Colonic mucosa (tissue), 4 donors: ENCODE measurements at places on chromosomes 3 and 15. TPM values are rescaled to one million over a fixed set of nuclear protein-coding genes. Genes with fewer than 3 reads are reported as not detected.

Gene TLR9
- 0.25 TPM for total RNA-seq

GRCh38 chr15:82933576-82933975, 18.9 kb downstream of the HOMER2 start:
- H3K27me3 ChIP-seq = no peaks in the 10 kb centered on the region
- H3K4me3 ChIP-seq = no peak overlapping the region
- H3K36me3 ChIP-seq = no peaks in the 10 kb centered on the region

DNA sequence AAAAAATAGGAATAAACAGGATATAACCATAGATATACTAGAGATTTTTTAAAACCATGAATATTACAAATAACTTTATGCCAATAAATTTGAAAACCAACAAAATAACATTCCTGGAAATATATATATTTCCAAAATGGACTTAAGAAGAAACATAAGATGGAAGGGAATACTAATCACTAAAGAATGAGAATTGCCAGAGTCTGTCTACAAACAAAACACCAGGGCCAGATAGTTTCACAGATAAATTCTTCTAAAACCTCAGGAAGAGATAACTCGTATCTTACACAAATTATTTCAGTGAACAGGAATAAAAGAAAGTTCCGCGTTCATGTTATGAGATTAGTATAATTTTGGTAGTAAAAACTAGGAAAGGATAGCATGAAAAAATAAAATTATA, 107.3 kb downstream of the HERC1 start:
- no peak overlapping the region for H3K27ac ChIP-seq
- H3K27me3 ChIP-seq = no peaks in the 10 kb centered on the region
- H3K4me3 ChIP-seq = no peak overlapping the region
- DNase-seq = no peak

GRCh38 chr3:123292321-123293310, 90.9 kb downstream of the SEC22A start:
- DNase-seq = no peak
- H3K27me3 ChIP-seq = no peaks in the 10 kb centered on the region
- H3K4me1 ChIP-seq = no peaks in the 10 kb centered on the region
- no peak overlapping the region for H3K4me3 ChIP-seq
- no peaks in the 10 kb centered on the region for H3K36me3 ChIP-seq

GRCh38 chr3:56121716-56122115, 346.6 kb downstream of the ERC2 start:
- H3K36me3 ChIP-seq = no peaks in the 10 kb centered on the region
- H3K4me1 ChIP-seq = no peaks in the 10 kb centered on the region
- no peaks in the 10 kb centered on the region for H3K27me3 ChIP-seq

DNA sequence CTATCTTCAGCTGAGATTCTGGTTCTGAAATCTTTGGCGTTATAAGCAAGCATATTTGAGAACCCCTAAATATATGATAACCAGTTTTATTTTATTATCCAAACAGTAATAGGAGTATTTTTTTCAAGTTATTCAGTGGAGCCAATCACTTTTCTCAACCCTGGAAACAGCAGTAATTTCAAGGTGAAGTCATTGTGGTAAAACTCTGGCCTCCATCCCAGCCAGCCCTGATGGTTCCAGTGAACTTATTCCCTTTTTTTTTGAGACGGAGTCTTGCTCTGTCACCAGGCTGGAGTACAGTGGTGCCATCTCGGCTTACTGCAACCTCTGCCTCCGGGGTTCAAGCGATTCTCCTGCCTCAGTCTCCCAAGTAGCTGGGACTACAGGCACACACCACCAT, 545.4 kb upstream of the IL12A start:
- DNase-seq = no peak
- no peak overlapping the region for H3K27ac ChIP-seq
- H3K4me3 ChIP-seq = no peak overlapping the region
- H3K36me3 ChIP-seq = no peaks in the 10 kb centered on the region
- H3K27me3 ChIP-seq = no peaks in the 10 kb centered on the region
